ENCODE measurements at places on chromosomes 12 and 14.

DNA sequence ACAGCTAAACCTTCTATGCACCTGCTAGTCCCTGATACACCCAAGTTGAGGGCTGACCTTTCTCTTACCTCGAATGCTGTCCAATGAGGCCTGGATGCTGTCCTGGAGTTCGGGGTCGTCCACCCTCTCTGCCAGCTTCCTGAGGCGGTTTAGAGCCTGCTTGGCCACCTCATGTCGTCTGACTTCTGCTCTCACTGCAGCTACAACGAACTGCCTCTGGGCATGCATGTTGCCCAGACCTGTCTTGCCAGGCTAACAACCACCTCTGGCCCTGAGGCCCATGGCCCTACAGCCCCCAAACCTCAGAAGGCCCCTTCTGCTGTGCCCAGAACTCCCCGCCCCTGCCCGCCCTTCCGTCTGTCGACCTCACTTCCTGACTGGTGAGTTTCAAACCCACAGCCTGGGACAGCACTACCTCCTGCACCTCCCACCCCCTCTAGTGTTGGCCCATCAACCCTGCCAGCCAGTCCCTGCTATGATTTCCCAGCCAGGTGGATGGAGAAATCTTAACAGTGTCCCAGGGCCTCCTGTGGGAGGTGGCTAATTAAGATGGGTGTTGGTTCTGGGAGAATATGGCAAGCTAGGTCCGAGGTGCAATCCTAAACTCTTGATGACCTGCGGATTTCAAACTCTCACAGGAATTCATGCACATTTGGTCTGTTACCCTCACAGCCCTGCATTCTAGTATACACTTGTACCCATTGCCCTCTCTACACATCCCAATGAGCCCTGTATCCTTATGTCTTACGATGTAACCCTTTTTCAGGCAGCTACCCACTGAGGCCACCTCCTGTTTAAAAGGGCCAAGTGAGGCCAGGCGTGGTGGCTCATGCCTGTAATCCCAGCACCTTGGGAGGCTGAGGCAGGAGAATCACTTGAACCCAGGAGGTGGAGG is 2.7 kb upstream of the TSPAN31 start:
- H3K36me3 ChIP-seq, result peaks cover 6% of the 10 kb centered on the region
- no peak overlapping the region for H3K4me3 ChIP-seq
- H3K27ac ChIP-seq, result no peak overlapping the region
- H3K4me1 ChIP-seq, result peaks cover 7% of the 10 kb centered on the region
- no peak for DNase-seq

GRCh38 chr12:99498756-99499155 is 148.8 kb upstream of the GARIN6 start:
- H3K36me3 ChIP-seq, result no peaks in the 10 kb centered on the region
- DNase-seq, result no peak
- H3K27me3 ChIP-seq, result no peaks in the 10 kb centered on the region
- no peak overlapping the region for H3K27ac ChIP-seq
- H3K4me3 ChIP-seq, result no peak overlapping the region

DNA sequence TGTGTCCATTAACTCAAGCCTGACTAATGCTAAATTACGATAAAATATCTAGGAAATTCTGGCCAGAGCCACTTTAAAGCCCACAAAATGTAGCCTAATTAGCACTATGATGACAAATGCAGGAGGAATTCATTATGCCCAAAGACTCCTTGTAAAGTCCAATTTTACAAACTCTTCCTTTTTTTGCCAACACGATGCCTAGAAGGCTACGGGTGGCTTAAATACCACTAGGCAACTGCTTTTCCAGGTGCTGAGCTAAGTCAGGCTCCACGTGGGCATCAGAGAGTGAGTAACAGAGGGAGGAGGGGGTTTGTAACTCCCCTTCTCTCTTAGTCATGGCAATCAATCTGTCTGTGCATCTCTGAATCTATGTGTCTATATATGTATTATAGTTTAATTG is 172.4 kb upstream of the NTF3 start:
- no peaks in the 10 kb centered on the region for H3K4me1 ChIP-seq
- no peak for DNase-seq
- no peaks in the 10 kb centered on the region for H3K36me3 ChIP-seq
- no peak overlapping the region for H3K27ac ChIP-seq
- no peak overlapping the region for H3K4me3 ChIP-seq

GRCh38 chr14:22644305-22644635 is at the start of gene OR6J1:
OR6J1 (minus strand) TSS chr14:22644352; CDS start chr14:22634811, 9,541 bp downstream.
- no peaks in the 10 kb centered on the region for H3K4me1 ChIP-seq
- H3K36me3 ChIP-seq, result no peaks in the 10 kb centered on the region
- no peak within 1 kb of the TSS for H3K27ac ChIP-seq
- H3K4me3 ChIP-seq, result no peak within 1 kb of the TSS

- no peak overlapping the region for H3K27ac ChIP-seq
- no peaks in the 10 kb centered on the region for H3K36me3 ChIP-seq
- no peaks in the 10 kb centered on the region for H3K4me1 ChIP-seq
- H3K27me3 ChIP-seq, result no peaks in the 10 kb centered on the region
- DNase-seq, result no peak
- H3K4me3 ChIP-seq, result no peak overlapping the region
Measured at GRCh38 chr14:53606203-53606602, 350.4 kb downstream of the BMP4 start.

DNA sequence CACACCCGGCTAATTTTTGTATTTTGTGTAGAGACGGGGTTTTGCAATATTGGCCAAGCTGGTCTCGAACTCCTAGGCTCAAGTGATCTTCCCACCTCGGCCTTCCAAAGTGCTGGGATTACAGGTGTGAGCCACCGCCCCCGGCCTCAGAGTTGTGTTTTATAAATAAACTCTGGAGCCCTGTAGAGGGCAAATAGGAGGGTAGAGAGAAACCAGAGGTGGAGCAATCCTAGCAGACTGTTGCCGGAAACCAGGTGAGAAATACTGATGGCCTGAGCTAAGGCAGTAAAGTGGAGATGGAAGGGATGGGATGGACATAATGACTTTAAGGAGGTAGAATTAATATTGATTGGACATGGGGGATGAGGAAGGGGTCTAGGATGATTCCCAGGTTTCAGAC is 2.7 kb upstream of the HSD17B6 start:
- no peak overlapping the region for H3K27ac ChIP-seq
- no peak for DNase-seq
- no peak overlapping the region for H3K4me3 ChIP-seq
- H3K4me1 ChIP-seq, result no peaks in the 10 kb centered on the region

- no peaks in the 10 kb centered on the region for H3K4me1 ChIP-seq
- 0 out of 2 replicates have a peak, but pooled peaks cover 2% of the 10 kb centered on the region for H3K36me3 ChIP-seq
- H3K4me3 ChIP-seq, result no peak overlapping the region
- no peaks in the 10 kb centered on the region for H3K27me3 ChIP-seq
- H3K27ac ChIP-seq, result no peak overlapping the region
Measured at GRCh38 chr12:112309797-112310196, 72.4 kb downstream of the HECTD4 start.

DNA sequence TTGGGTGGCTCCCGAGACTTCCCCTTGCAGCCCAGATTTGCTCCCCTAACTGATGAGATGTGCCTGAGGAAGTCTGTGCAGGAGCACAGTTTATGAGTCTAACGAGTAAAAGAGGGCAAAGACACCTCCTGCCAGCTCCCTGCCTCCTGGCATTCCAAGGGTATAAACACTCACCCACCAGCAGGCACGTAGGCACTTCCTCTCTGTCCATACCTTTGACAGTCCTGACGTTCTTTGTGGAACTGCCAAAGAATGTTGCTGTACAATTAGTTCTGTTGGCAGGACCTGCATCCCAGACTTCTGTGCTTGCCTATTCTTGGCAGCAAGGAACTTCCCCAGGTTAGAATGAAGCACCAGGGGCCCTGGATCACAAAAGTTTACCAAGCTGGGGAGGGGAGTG is 889.3 kb downstream of the BCL11B start:
- no peaks in the 10 kb centered on the region for H3K4me1 ChIP-seq
- no peaks in the 10 kb centered on the region for H3K27me3 ChIP-seq
- no peaks in the 10 kb centered on the region for H3K36me3 ChIP-seq
- no peak overlapping the region for H3K27ac ChIP-seq
- H3K4me3 ChIP-seq, result no peak overlapping the region

DNA sequence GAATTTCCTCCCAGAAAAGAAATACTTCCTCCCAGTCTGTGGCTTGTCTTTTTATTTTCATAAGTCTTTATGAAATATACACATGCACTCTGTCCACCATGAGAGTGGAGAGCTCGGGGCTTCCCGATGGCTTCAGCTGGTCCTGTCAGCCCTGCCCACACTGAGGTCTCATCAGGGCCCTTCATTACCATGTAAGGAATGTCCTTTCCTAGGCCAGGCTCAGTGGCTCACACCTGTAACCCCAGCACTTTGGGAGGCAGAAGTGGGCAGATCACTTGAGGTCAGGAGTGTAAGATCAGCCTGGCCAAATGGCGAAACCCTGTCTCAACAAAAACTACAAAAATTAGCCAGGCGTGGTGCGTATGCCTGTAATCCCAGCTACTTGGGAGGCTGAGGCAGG is 77.0 kb downstream of the CPSF2 start:
- H3K36me3 ChIP-seq, result no peaks in the 10 kb centered on the region
- no peak overlapping the region for H3K27ac ChIP-seq
- no peak for DNase-seq
- H3K4me1 ChIP-seq, result no peaks in the 10 kb centered on the region
- no peaks in the 10 kb centered on the region for H3K27me3 ChIP-seq
